MG63 (cell line): ENCODE measurements at places on chromosomes 5 and 9.

- no peak for DNase-seq
These were observed 131.2 kb upstream of the PIK3R1 start for GRCh38 chr5:68084396-68084795.

DNA sequence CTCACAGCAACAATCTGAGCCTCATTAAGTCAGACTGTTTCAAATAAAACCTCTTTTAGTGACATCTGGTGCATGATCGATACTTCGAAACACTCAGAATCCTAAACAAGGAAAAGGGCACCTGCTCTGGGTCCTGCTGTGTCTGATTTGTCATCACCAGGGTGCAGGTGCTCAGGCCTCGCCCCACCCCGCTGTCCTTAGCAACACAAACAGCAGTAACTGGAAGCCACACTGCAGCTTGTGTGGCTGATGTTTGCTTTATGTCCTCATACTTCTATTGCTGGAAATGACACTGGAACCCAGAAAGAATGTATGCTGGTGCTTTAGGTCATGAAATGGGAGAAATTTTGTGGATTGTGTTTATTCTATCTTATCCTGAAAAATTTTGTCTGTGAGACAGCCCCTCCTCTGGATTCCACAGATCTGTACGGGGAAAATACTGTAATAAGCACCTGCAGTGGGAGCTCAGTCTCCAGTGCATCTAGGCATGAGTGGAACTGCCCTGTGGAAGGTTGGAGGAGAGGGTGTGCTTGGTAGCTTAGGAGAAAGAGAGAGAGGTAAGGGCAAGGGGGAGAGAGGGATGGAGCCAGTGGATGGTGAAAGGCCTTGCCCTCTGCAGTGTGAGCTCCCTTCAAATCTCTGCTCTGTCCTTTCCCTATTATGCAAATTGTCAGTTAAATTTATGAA lies 284.2 kb downstream of the SMARCA2 start:
- no peak for DNase-seq

- peak; percentile 97 for DNase-seq
These were observed 30.2 kb downstream of the CDHR2 start for GRCh38 chr5:176579323-176579722.

DNA sequence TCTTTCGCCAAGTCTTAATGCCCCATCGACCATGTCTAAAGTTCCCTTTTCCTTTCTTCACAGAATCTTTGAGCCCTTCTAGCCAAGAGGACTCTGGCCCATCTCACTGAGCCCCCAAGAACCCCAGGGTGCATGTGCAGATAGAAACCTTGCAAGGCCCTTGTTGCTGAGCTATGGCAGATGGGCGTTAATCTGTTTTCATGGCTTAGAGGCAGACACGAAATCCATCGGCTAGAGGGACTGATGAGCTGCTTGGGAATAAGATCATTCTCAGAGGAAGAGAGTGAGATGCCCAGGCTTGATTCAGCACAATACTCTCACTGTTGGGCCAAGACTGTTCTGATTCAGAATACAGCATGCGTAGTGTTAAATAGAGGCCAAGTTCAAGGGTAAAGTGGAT lies 262.5 kb upstream of the C9orf72 start:
- DNase-seq, result no peak

GRCh38 chr5:443239-444151 lies 519 bp downstream of the EXOC3 start:
- no peak for DNase-seq

GRCh38 chr5:175824676-175825075 lies 46.7 kb upstream of the CPLX2 start:
- DNase-seq, result no peak

- DNase-seq, result no peak
These were observed 89.0 kb downstream of the RFX3 start for GRCh38 chr9:3436629-3437420.

GRCh38 chr9:84554069-84554664 lies 115.4 kb upstream of the NTRK2 start:
- no peak for DNase-seq

DNA sequence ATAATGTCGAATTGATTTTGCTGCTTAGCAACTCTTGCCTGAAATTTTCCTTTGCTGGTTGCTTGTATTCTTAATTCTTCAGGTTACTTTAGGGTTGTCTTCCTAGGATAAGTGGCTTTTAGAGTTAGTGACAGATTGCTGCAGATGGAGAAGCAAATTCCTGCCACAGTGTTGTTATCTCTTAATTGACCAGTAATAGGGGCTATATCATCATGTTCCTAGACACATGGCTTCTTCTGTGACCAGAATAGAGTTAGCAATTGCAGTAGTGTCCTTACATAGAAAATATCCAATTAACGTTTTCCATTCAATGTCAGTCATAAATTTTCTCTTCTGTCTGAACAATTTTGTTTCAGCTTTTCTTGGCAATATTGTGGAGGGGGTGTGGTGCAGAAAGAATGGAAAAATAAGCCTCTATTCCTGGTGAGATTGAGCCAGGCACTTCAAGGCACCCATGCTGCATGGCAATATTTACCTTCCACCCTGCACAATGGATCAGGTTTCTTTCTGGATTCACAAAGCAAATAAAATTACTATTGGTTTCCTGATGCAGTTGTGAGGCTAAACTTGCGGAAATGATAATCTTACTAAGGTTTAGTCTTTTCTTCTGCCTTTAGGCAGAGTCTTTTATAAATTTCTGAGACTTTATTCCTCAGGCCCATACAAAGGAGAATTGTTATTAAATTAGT lies 1481.5 kb downstream of the EFNA5 start:
- DNase-seq, result no peak

- no peak for DNase-seq
These were observed 35.9 kb upstream of the PTGS1 start for GRCh38 chr9:122334916-122335315.

- no peak for DNase-seq
These were observed 529.8 kb downstream of the DMRTA1 start for GRCh38 chr9:22976454-22976853.

DNA sequence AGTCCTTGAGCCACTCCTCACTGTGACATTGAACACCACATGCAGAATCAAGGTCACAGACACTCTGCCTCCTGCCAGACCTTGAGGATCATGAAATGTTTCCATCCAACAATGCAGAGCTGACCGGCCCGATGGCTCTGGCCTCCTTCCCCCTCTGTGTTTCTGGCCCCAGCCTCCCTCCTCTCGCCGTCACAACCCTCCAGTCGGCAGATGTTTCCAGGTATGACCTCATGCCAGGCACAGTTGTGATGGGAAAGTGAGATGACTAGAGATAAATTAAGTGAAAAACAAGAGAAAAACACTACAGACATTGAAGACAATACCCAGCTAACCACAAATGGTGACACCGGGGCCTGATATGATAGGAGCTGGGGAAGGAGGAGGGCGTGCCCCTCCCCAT lies 9.8 kb downstream of the NTNG2 start:
- DNase-seq, result no peak

- no peak for DNase-seq
These were observed 32.9 kb upstream of the PDE8B start for GRCh38 chr5:77177576-77177975.

DNA sequence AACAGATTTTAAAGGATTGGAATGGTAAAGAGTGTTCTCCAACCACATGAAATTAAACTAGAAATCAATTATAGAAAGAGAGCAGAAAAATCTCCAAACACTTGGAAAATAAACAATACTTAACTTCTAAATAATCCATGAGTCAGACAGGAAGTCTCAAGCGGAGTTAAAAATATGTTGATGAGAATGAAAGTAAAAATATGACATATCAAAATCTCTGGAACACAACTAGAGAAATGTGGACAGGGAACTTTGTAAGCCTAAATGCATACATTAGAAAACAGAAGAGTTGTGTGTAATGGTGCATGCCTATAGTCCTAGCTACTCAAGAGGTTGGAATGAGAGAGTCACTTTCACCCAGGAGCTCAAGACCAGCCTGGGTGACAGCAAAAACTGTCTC lies 47.9 kb upstream of the ZNF618 start:
- DNase-seq, result no peak

DNA sequence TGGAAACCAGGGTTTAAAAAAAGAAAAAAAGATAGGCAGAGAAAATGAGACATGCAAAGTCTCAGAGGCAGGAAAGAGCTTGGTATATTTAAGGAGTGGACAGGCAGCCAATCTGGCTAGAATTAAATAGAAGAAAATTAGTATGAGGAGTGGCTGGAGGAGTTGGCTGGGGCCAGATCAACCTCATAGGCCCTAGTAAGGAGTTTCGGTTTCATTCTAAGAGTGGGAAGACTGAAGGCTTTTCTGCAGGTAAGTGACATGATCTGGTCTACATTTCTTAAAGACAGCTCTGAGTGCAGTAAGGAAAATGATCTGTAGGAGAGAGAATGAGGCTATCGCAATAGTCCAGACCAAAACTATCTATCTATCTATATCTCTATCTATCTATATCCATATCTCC lies 27.5 kb downstream of the ADRB2 start:
- DNase-seq, result no peak

DNA sequence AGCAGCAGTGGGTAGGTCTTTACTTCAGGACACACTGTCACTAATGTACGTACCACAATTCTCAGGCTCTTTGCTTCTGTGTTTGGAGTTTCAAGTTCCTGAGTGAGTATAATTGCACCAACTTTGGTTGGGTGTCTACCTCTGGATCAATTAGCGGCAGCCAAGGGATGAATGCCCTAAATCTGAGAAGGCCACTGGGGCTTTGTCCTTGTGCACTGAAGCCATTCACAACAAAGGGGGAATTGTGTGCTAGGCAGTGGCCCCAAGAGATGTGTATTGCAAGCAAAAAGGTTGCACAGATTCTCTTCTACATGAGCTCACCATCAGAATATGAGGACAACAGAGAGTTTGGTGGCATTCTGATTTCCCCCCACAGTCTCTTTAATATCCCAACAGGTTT lies 3.9 kb upstream of the PHF24 start:
- no peak for DNase-seq

DNA sequence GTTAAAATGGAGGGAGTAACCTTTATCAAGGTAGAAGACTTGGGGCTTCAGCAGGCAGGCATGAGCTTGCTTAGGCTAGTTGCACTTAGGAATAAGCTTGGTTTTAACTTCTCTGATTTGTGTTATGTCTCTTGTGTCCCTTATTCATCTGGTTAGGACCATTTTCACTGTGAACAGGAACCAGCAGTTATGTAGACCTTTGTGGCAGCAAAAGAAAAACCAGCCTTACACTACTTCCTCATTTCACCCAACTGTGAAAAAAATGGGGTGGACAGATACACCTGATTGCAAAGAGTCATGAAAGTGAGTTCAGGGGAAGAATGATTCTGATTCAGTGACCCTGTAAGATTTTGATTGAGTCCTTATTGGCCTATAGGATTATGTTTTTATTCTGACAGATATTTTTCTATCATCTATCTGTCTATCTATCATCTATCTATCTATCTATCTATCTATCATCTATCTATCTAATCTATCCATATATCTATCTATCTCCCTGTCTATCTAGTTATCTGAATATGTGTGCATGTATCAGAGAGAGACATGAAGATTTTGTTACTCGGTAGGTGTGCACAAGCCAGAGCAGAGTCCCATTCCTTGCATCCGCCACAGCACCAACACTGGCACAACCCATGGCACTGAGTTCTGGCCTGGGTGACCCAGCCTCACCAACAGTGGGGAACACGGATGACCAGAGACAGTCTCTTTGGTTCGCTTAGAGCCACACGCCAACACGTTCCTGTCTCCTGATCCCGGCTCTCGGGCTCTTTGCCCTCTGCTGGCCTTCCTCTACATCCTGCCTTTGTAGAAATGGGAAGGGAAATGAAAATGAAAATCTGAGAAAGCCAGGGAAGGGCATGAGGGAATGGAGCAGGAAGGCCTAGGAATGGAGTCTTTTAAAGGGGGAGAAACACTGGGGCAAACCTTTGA lies 1.3 kb upstream of the ZNF366 start:
- DNase-seq, result no peak

GRCh38 chr5:40442346-40442745 lies 237.4 kb upstream of the PTGER4 start:
- no peak for DNase-seq

- peak; percentile 88 for DNase-seq
These were observed 102.5 kb upstream of the TXNDC8 start for GRCh38 chr9:110440172-110440571.

- DNase-seq, result no peak
These were observed 190.4 kb downstream of the DRD1 start for GRCh38 chr5:175253597-175253996.

GRCh38 chr5:39650008-39650762 lies 225.4 kb upstream of the DAB2 start:
- no peak for DNase-seq

DNA sequence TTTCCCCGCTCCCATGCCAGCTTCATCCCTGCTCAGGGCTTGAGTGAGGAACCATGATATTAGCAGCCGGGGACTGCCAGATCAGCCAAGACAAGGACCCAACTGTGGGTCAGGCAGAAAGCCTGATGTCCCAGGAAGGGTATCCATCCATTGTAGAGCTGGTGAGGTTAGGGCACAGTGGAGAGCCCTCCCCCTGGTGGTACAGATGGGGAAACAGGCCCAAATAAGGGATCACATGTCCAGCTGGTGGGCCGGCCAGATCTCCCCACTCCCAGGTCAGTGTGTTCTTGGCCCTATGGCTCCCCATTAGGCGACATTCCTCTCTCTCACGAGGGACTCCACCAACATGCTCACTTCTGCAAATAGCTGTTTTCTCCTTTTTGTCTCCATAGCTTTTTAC lies 9.0 kb downstream of the CDX1 start:
- DNase-seq, result peak; percentile 52

GRCh38 chr9:114289106-114289505 lies 33.8 kb upstream of the ORM1 start:
- DNase-seq, result no peak

DNA sequence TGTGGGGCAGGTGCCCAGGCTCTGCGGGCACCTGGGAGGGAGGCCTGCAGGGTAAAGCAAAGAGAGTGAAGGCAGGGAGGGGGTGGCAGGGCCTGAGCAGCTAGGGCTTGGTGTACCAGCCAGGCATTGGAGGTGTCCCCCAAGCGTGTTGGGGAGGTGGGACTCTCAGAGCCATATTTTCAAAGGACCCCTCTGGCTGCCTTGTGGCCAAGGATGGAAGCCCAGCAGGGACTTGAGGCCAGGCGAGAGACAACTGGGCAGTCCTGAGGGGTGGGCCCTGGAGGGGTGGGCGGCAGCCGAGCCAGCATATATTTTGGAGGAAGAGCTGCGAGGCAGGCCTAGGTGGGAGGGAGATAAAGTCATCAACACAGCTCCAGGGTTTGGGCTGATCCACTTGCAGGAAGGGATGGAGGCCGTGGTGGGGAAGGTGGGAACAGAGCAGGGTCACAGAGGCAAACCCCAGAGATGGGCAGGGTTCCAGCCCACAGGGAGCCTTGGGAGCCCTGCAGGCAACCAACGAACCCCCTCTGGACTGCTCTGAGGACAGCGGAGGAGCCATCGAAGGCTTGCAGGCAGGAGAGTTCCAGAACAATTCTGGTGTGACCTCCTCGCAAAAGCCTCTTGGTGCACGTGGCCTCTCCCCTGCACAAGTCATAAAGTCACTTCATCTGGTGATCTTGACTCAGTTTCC lies 35.7 kb downstream of the DUSP1 start:
- DNase-seq, result no peak
